ENCODE measurements at places on chromosomes 2 and 18.
A peak's percentile ranks its signal among the peaks of the same experiment; 100 is the strongest.

- DNase-seq: no peak
Observed at GRCh38 chr2:165827016-165827920, 33.2 kb upstream of the GALNT3 start.

DNA sequence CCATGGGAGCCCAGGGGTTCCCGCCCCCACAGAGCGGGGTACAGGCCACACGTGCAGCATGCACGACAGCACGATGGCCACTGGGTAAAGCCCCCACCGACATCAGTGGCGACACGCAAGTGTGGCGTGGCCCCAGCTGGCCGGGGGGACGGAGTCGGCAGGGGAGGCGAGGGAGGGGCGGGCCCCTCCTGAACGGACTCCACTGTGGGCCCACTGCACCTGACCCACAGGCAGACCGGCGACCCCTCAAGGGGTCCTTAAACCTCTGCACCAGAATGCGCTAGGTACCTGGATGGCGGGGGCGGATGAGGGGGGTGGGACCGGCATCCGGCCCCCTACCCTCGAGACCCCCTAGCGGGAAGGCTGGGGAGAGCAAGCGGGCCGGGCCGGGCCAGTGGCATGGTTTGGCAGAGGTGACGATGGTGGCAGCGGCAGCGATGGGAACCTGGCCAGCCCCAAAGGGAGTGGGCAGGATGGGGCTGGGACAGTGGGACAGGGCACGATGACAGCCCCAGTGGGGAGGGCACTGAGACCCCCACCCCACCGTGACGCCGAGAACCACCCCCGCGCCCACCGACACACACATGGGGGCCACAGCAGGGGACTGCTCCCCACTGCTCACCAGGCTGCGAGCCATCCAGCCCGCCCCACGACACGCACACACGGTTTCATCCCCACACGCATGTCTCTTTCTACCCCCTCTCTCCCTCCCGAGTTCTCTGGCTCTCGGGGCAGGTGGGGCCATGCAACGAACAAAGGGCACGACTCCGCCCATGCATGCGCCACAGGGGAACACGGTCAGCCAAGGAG, 91.9 kb upstream of the ANKRD30BL start:
- no peak for DNase-seq

- DNase-seq: no peak
Observed at GRCh38 chr2:105179469-105180372, 61.8 kb upstream of the GPR45 start.

- DNase-seq: no peak
Observed at GRCh38 chr2:237281836-237282306, 132.1 kb downstream of the COL6A3 start.

- no peak for DNase-seq
Observed at GRCh38 chr2:180322781-180323180, 315.7 kb upstream of the CWC22 start.

GRCh38 chr2:43077876-43078275, 148.5 kb downstream of the ZFP36L2 start:
- DNase-seq: no peak

DNA sequence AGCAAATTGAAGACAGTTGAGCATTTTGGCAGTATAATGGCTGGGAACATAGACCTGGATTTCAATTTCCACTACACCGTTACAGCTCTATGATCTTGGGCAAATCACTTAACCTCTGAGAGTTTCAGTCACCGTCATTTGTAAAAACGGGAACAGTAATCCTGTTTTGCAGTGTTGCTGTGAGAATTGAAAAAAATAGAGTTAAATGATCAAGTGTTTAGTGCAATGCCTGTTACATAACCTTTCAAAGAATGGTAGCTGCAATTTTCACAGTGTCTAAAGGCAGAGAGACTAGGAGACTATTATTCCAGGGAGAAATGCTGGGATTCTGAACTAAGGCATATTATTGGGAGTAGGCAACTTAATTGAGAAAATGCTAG, 2.0 kb downstream of the AGPS start:
- no peak for DNase-seq

DNA sequence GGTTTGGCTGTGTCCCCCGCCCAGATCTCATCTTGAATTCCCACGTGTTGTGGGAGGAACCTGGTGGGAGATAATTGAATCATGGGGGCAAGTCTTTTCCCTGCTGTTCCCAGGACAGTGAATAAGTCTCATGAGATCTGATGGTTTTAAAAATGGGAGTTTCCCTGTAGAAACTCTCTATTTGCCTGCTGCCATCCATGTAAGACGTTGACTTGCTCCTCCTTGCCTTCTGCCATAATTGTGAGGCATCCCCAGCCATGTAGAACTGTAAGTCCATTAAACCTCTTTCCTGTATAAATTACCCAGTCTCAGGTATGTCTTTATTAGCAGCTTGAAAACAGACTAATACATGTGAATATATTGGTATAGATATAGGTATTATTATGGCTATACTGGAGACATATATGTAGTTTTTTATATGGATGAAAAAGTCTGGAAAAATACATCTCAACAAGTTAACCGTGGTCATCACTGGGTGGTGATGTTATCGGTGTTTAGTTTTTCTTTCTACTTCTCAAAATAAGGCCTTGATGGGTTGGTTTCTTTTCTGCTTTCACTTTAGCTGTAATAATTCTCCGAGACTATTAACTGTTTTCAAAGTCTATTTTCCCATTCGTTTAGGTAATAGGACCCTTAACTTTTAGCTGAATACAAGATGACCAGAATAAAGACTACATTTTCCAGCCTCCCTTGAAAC, 39.1 kb upstream of the NCOA1 start:
- no peak for DNase-seq

DNA sequence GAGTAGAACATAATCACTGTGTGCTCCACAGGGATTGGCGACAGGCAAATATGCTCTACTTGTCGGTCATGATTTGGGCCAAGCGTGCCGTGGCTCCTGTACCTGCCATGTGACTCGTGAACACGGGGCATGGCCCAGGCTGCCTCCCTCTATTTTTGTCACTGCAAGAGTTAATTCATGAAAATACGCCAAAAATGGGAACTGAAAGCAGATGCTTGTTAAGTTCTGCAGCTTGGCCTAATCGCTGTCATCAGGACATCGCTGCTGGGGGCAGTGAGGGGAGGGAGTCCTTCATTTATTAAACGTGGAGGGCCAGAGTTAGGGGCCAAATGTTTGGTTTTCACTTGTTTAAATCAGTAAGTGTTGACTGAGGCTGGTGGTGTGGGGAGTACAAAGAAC, 177.8 kb downstream of the BCL2 start:
- no peak for DNase-seq

GRCh38 chr2:239601201-239601851, 200.5 kb upstream of the HDAC4 start:
- DNase-seq: no peak

DNA sequence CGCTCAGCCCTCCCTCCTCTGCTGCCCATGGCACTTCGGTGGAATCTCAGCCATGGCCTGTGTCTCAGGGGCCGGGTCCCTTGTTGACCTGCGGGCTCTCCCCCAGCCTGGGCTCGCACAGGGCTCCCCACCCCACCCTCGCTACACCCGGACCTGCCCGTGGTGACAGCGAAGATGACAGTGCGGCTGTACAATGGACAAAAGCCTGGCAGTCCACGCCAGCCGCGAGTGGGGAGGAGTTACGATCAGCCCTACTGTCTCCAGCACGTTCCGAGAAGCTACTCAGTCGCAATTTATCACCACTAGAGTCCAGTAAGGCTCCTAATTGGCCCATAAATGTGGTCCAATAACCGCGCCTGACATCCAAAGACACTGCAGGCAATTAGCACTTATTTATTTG, 31.6 kb downstream of the GBX2 start:
- peak; percentile 20 for DNase-seq

GRCh38 chr2:206084439-206084869, 1.5 kb downstream of the INO80D start:
- DNase-seq: peak; percentile 34
